Esophagus mucosa (tissue), 1 donor: ENCODE measurements at places on chromosomes 12 and 14. TPM values are rescaled to one million over a fixed set of nuclear protein-coding genes. Genes with fewer than 3 reads are reported as not detected.

- no peak for ATAC-seq
Observed at GRCh38 chr12:14986449-14986848, 13.6 kb downstream of the PDE6H start.

GRCh38 chr12:72448805-72449204 is 176.6 kb downstream of the TRHDE start:
- no peak for ATAC-seq

- peak; percentile 58 for ATAC-seq
Observed at GRCh38 chr12:124939079-124939420, 24.6 kb upstream of the UBC start.

DNA sequence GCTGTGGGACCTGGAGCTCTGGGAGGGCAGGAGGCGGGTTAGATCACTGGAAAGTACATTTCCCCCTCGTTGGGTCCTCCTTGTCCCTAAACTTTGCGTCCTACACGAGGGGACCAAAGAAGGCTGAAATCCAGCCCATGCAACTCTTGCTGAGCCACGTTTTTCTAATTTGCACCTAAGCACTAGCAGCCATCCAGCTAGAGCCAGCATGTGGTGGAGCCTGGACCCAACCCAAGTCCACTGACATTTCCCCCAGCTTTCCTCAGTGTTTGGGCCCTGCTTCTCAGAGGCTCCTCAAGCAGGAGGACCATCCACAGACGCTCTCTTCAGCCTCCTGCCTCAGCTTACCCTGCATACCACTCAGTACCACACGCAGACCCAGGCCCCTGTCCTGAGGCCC is 49.7 kb downstream of the TSPAN11 start:
- ATAC-seq: no peak

The SMIM41 gene
- not detected for total RNA-seq

The KRT75 gene
- 0.84 TPM for total RNA-seq

- ATAC-seq: peak; percentile 54
Observed at GRCh38 chr12:58919231-58920101, 838 bp downstream of the LRIG3 start.

- ATAC-seq: no peak
Observed at GRCh38 chr12:68568922-68569569, 41.7 kb upstream of the RAP1B start.

The KLHL33 gene
- 0.04 TPM for total RNA-seq

DNA sequence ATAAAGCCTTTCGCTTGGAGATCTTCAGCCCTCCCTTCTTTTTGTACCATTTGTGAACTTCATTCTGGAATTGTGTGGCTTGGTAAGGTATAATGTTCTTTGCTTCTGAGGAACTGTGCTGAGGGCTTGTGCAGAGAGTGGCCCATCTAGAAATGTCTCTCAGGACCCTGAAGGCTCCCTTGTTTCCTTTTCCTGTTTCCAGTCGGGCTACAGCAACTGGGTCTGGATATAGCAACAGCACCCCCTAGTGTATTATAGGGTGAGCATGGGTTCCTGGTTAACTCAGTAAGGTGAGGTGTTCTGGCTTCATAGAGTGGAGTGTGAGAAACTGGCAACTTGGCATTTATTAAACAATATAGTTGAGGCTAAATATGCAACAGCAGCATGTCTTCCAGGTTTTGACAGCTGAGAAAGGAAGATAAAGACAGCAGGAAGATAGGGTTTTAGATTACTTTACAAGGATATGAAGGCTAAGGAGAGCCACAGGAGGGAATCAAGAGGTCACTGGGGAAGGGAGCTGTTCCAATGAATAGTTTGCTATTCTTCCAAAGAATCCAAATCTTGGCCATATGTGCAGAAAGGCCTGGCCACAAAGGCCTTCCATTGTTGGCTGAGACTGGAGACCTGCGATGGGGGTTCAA is 49.1 kb upstream of the RNU6-8 start:
- ATAC-seq: peak; percentile 85

The MGST1 gene
- total RNA-seq: 145 TPM

DNA sequence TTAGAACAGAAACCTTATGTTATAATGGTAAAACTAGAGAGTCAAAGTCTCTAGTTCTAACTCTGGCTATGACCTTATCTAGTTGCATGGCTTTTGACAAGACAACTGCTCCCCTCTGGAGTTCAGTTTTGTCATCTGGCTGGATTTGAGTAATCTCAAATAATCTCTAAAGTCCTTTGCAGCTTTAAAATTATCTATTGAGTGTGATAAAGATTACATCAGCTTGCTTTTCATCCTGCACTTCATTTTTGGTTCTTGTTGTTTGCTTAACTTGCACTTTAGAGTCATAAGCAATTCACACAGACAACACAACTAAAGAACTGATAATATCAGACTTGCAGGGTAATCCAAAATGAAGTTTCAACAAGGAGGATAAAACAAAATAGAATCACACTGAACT is 2.3 kb downstream of the AKAP5 start:
- ATAC-seq: no peak

DNA sequence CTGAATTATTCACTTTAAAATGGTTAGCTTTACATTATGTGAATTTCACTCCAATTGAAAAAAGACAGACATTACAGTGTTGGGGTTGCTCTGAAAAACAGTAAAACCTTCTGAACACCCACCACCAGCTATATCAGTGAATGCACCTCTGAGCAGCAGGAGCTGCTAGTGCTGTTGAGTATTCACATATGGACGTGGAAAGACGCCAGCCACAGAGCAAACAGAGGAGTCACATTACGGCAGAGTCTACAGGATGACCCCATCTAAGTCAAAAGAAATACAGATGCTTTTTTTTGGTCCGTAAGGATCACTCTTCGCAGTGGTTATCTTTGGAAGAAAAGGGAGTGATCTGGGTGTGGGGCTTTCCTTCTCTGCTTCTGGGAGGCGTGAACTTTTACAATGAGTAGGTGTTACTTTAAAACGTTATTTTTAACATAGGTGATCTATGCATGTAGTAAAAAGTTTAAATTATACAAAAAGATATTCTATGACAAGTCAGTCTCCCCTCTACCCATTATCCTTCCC is 4.5 kb downstream of the HVCN1 start:
- no peak for ATAC-seq

The DLGAP5 gene
- total RNA-seq: 17.9 TPM

- ATAC-seq: peak; percentile 85
Observed at GRCh38 chr14:68843471-68844209, 50.8 kb upstream of the ZFP36L1 start.

- ATAC-seq: peak; percentile 48
Observed at GRCh38 chr12:54891717-54892478, 37.6 kb downstream of the MUCL1 start.

- ATAC-seq: no peak
Observed at GRCh38 chr14:101783260-101784016, 21.9 kb downstream of the PPP2R5C start.

DNA sequence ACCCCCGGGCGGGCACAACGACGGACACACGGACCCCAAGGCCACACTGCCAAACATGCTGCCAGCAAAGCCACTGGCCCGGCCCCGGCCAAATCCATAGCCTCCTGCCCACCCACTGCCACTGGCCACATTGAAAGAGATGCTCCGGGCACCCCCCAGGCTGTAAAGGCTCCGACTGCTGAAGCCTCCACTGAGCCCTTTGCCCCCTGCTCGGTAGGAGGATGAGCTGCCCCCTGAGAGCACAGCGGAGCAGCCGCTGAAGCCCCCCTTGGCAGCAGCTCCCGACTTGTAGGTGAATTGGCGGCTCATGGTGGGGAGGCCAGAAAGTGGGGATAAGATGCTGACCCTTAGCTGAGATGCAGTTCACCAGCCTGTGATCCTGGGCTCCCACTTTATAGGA is at the start of gene KRT73:
KRT73 (minus strand) TSS at position 344 of the 400 bp plus-strand sequence; CDS start at position 309, 35 bp downstream.
- no peak for ATAC-seq
